ENCODE measurements at places on chromosomes 2 and 18.

DNA sequence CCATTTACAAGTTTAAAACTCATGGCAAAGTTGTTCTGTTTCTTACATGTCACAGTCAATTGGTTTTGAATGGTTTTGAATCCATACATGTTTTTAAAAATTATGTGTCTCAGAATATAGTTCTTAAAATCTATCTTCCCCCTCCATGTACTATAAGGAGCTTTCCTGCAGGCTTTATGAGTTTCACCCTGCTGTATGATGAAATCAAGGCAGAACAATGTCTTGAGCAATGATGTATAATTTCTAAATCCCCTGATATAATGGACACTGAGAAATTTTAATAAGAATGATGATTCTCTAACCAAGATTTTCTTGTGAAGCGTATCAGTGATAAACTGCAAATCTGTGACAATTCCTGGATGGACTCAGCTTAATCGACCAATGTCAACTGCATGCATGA is 10.6 kb upstream of the ZNF516 start:
- DNase-seq = no peak

DNA sequence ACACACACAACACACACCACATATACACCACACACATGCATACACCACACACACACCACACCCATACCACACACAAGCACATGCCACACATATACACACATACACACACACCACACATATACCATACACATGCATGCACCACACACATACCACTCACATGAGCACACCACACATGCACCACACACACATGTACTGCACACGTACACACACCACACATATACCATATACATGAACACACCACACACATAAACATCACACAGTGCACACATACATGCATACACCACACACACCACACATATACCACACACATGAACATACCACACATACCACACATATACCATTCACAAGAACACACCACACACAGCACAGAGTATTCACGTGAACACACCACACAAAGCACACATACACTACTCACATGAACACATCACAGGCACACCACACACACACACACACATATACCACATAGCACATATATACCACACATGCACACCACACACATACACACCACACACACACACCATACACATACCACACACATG is 219.9 kb upstream of the RAB6C start:
- DNase-seq = no peak

GRCh38 chr18:48922801-48923730 is 27.7 kb downstream of the SMAD7 start:
- DNase-seq = no peak

- DNase-seq = no peak
Measured at GRCh38 chr18:60668583-60668982, 296.0 kb upstream of the MC4R start.

DNA sequence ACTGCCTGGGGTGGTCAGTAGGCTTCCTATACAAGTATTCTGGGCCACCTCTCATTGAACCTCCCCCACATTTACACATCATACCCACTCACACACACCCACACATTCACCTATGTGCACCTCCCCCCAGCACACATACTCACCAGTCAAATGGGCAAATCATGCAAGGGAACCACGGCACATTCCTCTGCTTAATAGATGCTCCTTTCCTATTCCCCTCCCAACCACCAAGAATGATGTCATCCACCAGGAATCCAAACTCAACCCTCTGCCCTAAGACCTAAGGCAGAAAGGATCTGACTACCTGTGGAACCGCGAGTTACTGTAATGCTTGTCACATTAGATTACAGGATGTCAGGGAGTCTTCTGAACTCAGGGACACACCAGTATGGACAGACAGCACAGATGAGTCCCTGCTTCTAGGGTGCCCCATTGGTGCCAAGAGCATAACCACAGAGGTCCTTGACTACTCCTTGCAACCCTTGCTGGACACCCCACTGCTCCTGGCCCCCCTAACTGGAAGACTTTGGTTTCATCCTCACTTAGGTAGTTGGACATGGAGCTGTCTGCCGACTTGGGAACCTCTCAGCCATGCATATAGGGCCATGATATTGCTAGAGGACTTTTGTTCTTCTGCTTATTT is 21.5 kb upstream of the CAB39 start:
- DNase-seq = no peak

DNA sequence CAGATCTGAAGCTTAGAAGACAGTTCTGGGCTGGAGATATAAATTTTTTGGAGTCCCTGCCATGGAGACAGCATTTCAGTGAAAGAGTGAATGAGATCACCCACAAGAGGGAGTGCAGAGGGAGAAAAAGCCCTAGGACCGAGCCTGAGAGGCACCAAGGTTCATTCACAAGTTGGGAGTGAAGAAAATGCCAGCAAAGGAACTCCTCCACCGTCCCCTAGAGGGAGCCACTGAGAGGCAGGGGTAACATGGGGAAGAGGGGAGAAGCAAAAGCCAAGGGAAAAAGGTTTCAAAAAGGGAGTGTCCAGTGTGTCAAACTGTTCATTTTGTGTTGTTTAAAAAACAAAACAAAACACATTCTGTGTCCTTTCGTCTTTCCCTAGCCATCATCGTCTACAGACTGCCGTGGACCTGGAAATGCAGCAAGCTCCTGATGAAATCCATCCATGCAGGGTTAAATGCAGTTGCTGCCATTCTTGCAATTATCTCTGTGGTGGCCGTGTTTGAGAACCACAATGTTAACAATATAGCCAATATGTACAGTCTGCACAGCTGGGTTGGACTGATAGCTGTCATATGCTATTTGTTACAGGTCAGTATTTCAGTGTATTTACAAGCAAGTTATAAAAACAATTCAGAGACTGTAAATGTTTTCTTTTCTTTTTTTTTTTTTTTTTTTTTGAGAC is 19.1 kb downstream of the CYBRD1 start:
- peak; percentile 23 for DNase-seq

GRCh38 chr18:12751891-12752290 is 49.0 kb downstream of the PSMG2 start:
- DNase-seq = no peak

DNA sequence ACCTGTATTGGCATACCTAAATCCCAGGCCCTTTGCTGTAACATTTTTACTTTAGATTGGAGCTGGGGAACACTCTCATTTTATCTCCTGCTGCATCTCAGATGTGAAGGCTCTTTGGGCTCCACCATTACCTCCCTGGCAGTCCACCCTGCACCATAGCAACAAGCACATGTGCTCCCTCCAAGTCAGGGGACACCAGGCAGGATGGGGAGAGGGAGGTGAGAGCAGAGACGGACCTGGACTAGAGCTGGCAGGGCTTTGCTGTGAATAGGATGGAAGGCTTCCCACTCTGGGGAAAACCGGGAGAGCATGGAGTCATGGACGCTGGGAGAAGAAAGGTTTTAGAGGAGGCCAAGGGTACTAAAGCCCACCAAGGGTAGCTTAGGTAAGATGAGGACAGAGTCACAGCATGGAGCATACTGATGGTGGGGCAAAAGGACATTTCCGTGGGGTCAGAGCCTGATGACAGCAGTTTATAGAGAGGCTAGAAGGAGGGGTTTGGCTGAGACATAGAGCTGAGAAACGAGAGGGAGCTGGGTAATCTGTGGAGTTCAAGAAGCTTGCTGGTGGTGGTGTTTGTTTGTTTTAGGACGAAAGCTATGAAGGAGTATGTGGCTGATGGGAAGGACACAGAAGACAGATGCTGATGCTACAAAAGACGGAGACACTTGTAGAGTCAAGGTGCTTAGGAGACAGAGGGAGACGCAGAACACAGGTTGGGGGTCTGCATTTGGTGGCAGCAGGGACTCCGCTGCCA is 134.8 kb downstream of the COL6A3 start:
- DNase-seq = no peak

- DNase-seq = no peak
Measured at GRCh38 chr2:54274781-54275242, 18.8 kb upstream of the TSPYL6 start.

GRCh38 chr2:226213717-226214116 is 585.9 kb downstream of the IRS1 start:
- DNase-seq = no peak

DNA sequence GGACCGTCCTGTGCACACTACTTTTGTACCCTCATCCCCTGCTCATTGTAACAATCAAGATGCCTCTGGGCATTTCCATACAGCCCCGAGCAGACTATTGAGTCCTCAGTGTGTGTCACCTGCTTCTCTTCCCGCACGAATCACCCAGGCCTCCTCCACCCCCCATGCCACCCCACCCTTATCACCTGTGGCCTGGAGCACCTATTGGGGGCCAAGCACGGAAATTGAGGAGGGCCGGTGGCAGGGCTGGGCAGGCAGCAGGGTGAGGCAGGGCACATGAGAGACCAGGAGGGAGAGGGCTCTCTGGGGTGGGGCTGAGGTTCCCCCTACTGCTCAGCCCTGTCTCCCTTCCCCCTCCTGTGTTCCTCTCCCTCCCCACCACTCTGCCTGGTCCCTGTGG is 4.3 kb upstream of the NIFK start:
- no peak for DNase-seq

GRCh38 chr2:122545821-122546220 is 790.4 kb downstream of the TSN start:
- DNase-seq = no peak

- DNase-seq = no peak
Measured at GRCh38 chr2:224959556-224959955, 82.7 kb downstream of the DOCK10 start.

DNA sequence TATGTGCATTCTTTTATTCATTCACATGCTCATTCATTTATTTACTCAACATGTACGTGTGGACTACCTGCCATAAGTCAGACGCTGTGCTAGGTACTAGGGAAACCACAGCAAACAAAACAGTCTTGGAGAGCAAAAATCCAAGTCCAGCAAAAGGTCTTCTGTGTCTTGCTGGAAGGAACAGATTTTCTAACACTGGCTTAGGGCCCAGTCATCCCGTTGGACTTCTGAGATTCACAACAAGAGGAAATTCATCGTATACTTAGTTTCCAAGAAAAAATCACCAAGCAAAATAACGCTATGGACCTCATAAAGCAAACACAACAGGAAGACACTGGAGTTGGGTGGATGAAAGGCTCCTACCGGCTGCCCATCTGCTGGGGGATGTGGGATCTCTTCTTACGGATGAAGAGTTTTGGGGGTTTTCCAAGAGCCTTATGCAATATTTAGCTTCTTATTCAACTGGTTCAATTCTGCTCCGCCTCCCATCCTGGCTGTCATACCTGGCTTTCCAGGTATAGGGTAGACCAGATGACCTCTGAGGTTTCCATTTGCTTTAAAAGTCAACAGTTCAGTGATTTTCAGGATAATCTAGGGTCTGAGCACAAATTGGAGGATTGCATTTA is 262.7 kb downstream of the HAUS1 start:
- no peak for DNase-seq

- DNase-seq = no peak
Measured at GRCh38 chr2:128424406-128425171, 105.9 kb upstream of the HS6ST1 start.

GRCh38 chr18:77162580-77162979 is 30.0 kb upstream of the MBP start:
- no peak for DNase-seq

- DNase-seq = no peak
Measured at GRCh38 chr2:165361514-165361913, 108.0 kb upstream of the CSRNP3 start.

- peak; percentile 40 for DNase-seq
Measured at GRCh38 chr2:112048887-112049286, 6.2 kb upstream of the TMEM87B start.

DNA sequence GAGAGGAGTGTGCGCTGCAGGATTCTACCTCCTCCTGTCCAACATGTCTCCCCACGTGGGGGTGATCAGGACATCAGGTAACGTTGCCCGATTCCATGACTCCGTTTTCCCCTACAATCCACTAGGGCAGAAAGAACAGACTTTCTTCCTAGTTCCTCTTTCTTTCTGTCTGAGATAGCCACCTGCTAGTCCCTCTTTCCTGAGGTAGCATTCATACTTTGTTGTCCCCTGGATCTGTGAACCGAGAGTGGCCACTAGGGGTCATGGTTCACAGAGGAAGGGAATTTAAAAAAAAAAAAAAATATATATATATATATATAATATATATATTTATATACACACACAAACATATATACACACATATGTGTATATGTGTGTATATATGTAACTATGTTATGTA is 210.0 kb upstream of the ZNF521 start:
- DNase-seq = peak; percentile 4

DNA sequence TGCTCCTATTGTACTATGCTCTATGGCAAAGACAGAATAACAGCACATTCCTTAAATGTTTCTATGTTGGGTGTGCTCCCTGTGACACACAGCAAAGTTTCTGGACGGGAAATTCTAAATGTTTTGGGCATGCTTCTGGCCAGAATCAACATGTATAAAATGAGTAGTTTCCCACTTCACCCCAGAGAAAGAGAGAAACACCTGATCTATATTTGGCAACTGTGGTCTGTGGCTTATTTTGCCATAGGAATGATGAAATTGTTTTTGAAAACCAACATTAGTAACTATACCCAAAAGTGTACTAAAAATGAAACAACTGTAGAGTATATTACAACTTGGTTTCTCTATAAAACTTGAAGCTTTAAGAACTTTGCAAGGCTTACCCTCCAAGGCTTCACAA is 89.1 kb downstream of the RAD51AP2 start:
- DNase-seq = no peak

DNA sequence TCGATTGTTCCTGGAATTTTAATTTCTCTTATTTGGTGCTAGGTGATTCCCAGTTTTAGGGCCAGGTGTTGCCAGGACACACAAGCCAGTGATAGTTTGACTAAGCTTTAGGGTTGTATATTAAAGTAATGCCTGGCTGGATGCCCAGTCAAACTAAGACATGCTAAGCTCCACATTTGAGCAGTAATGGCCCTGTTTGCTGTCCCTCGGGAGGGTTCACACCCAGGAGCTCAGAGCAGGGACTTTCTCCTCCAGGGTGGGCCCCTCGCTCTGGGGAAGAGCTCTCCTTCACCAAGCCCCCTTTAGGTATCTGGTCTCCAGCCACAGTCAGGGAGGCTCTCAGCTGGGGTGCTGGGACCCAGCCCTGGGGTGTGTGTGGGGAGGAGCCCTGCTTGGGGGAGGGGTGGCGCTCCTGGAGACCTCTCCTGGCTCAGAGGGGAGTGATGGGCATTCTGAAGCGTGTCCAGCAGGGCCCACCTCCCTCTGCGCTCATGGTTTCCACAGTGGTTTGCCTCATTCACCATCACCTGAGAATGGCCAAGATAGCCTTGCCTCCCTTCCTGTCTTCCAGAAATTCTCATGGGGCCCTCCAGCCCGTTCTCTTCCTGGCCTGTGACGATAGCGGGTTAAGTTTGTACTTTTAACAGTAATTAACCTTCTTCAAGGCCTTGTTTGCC is 31.7 kb downstream of the INPP4A start:
- no peak for DNase-seq

- DNase-seq = no peak
Measured at GRCh38 chr2:225738735-225739134, 339.2 kb downstream of the NYAP2 start.

GRCh38 chr2:173854840-173855239 is 110.3 kb downstream of the SP3 start:
- DNase-seq = no peak
